ENCODE measurements at places on chromosomes 12 and 14.

- no peak for DNase-seq
Observed at GRCh38 chr12:22348208-22348607, 13.7 kb upstream of the ST8SIA1 start.

GRCh38 chr14:99460793-99461192 lies 19.9 kb downstream of the SETD3 start:
- no peak for DNase-seq

GRCh38 chr14:76836029-76836630 lies 9.9 kb downstream of the LRRC74A start:
- no peak for DNase-seq

- no peak for DNase-seq
Observed at GRCh38 chr14:72480464-72481243, 413.2 kb downstream of the DPF3 start.

DNA sequence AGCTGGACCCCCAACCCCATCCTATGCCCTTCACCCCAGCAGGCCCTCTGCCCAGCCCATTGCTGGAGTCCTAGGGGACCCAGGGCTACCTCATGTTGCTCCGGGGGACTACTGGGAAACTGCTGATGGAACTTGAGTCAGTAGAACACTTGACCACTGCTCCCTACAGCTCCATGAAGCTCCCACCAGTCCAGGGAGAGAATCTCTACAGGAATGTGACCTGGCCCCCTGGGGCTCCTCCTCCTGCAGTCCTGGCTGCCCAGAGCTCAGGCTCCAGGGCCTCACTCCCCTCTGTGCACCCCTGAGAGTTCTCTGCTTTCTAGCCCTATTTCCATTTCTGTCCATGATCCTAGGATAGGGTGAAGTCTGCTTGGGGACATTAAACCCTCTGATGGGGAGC lies 10.8 kb upstream of the AQP2 start:
- DNase-seq, result no peak
